ENCODE measurements at places on chromosomes 2 and 18.

DNA sequence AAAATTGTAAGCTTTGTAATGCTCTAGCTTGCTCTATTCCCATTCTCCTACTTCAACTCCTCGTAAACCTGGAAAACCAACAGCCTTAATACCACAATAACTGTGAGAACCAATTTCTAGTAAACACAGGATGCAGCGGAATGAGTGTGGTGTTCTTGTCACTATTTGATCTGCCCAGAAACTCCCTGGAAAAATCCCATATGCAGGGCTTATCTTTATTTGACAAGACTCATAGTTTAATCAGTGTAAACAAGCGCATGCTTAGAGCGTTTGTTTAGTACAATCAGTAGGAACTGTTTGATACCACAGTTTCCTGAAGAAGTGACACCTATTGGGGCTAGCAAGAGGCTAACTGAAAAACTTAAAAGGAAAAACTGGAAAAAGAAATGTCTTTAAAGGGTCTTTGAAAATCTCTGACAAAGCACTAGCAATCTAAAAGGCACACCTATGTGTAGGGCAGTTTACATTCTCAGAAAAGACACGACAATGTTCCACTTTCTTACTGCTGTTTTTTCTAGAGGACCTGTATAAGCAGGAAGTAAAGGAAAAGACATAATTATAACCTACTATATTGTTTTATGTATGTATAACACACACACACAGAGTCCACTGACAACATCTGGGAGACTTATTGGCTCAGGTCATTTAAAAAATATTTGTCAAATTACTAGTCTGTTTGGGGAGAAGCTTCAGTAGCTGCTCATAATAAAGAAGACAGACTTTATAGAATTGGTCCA is 241.4 kb upstream of the KLHL14 start:
- no peak for DNase-seq

GRCh38 chr2:238894950-238895298 is 47.0 kb downstream of the TWIST2 start:
- DNase-seq = no peak

- no peak for DNase-seq
Measured at GRCh38 chr2:207970147-207970825, 55.0 kb downstream of the PLEKHM3 start.

DNA sequence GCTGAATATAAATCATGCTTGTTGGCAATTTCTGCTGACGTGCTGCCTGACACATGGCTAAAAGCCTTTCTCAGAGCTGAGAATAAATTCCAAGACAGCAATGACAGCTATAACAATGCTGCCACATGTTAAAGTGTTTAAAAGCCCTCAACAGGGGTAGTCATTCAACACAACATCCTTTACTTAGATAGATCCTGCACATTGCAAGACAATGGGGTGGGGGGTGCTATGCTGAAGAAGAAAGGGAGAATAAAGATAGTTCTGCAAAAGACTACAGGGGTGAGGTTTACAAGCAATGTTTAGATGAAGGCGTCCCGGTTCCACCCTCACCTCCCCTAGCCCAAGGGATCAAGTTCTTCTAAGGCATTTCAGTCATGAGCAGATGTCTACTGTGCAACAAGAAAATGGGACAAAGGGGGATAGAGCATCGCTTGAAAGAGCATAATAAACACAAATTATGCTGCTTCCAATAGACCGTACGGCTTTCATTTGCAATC is 291.0 kb upstream of the ACVR2A start:
- no peak for DNase-seq

DNA sequence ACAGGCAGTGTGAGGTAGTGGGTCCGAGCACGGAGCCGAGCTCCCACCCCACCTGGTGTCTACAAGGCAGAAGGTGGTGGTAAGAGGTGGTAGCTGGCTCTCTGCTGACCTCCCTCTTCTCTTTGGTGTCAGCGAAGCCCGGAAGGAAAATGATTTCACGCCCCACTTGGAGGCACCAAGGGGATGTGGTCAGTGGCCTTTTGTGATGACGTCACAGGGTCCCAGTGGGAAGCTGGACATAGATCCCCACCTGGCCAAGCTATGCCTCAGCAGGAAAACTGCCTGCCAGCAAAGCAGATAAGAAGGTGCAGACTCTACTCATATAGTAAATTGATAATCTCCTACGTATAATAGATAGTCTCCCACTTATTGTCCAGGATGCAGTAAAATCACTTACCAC is 183.7 kb upstream of the ALKAL2 start:
- DNase-seq = no peak

- DNase-seq = no peak
Measured at GRCh38 chr2:168529900-168530561, 74.0 kb downstream of the CERS6 start.

DNA sequence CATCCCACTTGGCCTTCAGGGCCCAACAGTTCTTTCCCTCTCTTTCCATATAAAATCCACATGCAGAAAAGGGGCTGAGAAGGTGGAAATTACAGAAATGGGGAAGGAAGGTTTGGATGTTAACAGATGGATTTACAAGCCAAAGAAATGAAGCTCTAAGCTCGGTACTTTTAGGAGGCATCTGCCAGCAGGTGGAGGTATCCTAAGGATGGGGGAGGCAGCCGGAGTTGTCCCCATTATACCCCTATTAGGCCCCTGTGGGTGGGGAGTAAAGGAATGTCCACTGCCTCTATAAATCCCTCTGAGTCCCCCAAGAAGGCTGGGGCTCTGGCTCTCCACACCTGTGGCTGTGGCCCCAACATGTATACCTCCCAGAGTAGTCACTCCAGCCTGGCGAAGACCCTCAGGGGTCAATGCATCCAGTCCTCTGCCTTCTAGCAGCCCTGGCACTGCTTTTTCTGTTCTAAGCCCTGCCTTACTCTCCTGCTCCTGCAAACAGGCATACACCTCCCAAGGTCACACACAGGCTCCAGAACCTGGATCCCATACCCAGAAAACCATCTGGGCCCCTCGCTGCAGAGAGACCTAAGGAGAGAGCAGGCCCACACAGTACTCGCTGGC is 1.2 kb downstream of the FBXO41 start:
- DNase-seq = no peak

DNA sequence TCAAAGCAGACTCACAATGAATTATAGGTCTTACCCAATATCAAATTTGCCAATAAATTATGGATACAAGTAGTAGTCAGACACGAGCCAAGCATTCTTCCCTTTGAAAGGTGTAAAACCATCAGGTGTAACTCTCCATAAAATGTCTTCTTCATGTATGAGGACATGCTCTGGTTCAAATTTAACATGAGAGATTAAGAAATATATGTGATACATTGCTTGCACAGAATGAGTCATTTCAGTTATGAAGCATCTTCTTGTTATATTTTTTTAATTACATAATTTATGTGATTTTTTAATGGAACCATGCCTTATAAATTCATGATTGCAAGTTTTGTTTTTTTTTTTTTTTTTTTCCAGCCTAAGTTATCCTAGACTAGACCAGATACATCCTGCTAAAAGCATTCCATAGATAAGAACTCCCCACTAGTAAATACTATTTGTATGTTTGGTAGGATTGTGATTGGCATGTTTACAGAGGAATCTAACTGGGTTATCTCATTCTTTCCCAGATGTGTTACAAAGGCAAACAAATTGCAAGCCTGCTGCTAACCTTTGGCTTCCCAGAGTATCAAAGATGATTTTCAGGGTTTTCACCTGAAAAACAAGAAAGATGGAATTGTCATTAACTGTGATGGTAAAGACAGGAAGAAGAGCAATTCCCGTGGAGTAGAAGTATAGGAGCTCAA is 621.9 kb downstream of the XIRP2 start:
- no peak for DNase-seq

DNA sequence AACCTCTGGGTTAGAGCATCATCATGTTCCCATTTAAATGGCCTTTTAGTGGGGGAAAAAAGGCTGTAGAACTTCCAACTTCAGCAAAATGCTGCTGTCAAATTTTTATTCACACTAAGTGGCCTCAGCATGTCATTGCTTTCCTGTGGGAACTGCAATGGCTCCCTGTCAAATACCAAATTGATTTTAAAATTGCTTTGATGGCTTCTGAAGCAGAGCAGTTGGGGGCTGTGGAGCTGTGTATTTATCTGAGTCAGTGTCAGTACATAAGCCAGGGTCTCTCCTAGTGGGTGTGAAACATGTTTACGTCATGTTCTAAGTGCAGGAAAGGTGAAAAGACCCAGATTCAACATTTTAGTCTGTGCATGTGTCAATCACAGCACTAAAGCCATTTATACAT is 171.3 kb downstream of the CDH19 start:
- no peak for DNase-seq

DNA sequence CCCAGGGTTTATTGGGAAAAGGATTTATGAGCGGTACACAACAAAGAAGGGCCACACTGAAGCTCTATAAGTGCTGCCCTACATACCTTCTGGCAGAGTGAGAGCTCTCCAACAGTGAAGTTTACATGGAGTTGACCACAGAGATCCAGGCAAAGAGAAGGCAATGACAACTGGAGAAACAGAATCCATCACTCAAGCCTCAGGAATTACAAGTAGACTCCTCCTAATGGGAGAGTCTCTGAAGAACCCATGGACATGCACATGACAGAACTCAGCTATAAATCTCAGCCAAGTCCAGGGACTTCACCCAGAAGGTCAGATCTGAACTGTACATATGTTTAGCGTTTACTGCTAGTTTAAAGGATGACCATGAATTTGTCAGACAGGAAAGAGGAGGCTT is 164.7 kb downstream of the DNAH7 start:
- no peak for DNase-seq

- no peak for DNase-seq
Measured at GRCh38 chr2:45617496-45617895, 6.4 kb upstream of the SRBD1 start.

DNA sequence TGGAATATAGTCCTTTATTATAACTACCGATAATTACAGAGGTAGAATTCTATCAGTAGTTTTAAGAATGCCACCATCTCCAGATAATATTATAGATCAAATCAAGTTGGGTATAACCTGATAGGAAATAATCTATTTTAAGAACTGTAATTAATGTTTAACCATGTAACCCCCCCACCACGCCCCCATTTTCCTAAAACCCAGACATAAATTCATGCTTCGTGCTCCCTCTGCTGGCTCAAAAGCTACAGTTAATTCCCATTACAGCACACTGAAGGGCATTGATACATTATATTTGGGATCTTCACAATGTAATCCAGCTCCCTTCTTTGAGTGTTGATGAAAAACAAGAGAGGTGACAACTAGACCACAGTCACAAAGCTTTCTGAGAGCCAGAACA is 228.0 kb upstream of the SMAD7 start:
- DNase-seq = no peak

DNA sequence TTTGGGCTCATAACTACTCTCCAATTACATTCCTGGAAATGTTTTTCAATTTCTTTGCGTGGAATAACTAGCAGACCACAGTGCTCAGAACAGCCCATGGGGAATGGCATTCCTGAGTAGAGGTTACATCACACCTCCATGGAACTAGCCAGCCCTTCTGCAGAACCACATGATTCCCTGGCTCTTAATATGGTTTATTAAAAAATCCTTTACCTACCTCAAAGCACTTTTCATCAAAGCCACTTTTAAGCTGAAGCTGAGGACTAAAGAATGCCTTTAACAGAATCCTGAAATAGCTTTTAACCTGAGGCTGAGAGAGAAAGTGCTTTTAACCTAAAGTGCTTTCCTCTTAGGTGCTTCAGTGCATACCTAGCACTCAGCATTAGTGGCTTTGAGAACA is 376.3 kb downstream of the ARHGAP15 start:
- DNase-seq = no peak

- no peak for DNase-seq
Measured at GRCh38 chr2:160647967-160648685, 154.5 kb upstream of the RBMS1 start.

DNA sequence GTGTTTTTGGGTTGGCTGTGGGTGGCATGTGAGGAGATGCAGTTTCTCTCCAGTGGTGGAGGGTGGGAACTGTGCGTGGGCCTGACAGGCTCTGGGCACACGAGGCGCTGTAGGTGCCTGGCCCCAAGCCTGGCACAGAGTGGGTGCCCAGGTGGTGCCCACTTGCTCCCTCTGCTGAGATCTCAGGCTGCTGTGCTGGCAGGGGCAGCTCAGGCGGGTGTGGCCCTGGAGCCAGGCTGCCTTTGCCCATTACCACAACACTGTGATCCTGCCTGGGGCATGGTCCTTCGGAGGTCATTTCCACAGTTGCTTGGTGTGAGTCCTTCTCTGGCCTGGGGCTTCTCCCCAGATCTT is 20.4 kb downstream of the TSHZ1 start:
- DNase-seq = no peak

GRCh38 chr2:174561283-174561971 is 36.2 kb downstream of the WIPF1 start:
- DNase-seq = no peak

- DNase-seq = no peak
Measured at GRCh38 chr2:20465716-20466394, 19.0 kb downstream of the RHOB start.

GRCh38 chr18:48879008-48879431 is 71.7 kb downstream of the SMAD7 start:
- no peak for DNase-seq

- no peak for DNase-seq
Measured at GRCh38 chr2:2226326-2226725, 104.7 kb downstream of the MYT1L start.

DNA sequence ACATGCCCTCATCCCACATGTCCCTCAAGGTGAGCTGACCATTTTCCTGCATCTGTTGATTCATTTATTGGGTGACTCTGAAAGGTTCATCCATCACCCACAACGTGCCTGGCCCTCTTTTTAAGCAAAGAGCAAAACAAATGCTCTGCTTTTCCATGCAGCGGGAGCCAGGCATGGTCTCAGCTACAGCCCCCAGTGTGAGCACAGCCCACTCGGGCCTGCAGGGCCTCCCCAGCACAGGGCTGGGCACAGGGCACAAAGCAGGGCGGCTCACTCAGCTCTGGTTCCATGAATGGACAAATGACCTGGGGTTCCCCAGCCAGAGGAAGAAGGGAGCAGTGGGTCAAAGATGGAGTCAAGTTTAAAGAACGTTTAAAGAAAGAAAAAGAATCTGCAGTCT is 24.1 kb upstream of the OTOS start:
- no peak for DNase-seq

GRCh38 chr2:238916875-238917590 is 69.1 kb downstream of the TWIST2 start:
- DNase-seq = no peak

GRCh38 chr2:233418761-233419546 is 64.7 kb downstream of the DGKD start:
- no peak for DNase-seq

DNA sequence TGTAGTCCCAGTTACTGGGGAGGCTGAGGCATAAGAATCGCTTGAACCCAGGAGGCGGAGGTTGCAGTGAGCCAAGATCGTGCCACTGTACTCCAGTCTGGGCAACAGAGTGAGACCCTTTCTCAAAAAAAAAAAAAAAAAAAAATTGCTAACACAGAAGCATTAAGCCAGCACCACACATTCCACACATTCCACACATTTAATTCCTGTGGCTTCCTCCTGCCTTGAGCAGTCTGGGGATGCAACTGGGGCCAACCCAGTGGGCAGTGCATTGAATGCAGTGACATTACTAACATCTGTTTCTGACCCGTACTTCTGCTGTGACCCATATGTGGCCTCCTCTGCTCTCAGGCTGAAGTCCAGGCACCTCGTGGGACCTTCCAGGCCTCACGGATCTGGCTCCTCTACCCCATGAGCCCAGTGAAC is 107.0 kb downstream of the BCL2L11 start:
- no peak for DNase-seq

GRCh38 chr2:223282221-223282620 is 230.2 kb downstream of the KCNE4 start:
- DNase-seq = no peak
